ENCODE measurements at places on chromosomes 16 and 17. TPM values are rescaled to one million over a fixed set of nuclear protein-coding genes. Genes with fewer than 3 reads are reported as not detected.
A peak's percentile ranks its signal among the peaks of the same experiment; 100 is the strongest.

DNA sequence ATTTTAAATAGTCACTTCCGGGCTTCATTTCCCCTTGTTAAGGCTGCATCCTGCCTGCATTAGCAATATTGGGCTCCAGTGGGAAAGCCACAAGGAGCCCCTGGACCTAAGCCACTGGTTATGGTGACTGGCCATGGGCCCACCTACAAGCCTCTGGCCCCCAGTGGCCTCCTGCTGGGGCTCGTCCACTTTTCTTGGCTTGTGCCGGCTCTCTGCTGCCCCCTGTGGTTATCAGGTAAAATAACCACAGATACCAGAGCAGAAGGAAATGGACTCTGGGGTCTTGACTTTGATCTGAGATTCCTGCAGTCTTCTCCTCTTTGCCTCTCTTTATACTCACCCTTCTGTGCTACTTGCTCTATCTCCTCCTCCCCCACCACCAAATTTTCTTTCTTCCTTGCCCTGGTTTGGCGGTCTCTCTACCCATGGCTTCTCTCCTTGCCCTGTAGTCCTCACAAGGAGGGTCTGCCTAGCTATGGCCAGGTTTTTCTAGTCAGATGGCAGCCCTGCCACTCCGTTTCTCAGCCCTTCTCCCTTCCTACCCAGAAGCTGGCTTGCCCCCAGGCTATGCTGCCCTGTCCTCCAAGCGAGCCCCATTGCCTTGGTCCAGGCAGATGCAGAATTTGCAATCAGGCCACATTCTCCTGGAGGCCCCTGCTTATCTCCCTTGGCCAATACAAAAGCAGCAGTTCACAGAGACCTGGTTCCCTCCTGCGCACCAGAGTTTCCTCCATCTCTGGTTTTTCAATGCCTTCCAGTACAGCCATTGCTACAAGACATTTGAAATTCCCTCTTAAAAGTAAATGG, 82.9 kb upstream of the RCVRN start:
- peak; percentile 12 for DNase-seq

- DNase-seq = no peak
These were observed 39.5 kb downstream of the DNAH9 start for GRCh38 chr17:11637796-11638195.

GRCh38 chr16:1713933-1714332, 7.9 kb downstream of the MAPK8IP3 start:
- DNase-seq = no peak

GRCh38 chr16:65767125-65767524, 599.4 kb upstream of the CDH5 start:
- no peak for DNase-seq

- no peak for DNase-seq
These were observed 123.9 kb downstream of the C16orf78 start for GRCh38 chr16:49497466-49497865.

DNA sequence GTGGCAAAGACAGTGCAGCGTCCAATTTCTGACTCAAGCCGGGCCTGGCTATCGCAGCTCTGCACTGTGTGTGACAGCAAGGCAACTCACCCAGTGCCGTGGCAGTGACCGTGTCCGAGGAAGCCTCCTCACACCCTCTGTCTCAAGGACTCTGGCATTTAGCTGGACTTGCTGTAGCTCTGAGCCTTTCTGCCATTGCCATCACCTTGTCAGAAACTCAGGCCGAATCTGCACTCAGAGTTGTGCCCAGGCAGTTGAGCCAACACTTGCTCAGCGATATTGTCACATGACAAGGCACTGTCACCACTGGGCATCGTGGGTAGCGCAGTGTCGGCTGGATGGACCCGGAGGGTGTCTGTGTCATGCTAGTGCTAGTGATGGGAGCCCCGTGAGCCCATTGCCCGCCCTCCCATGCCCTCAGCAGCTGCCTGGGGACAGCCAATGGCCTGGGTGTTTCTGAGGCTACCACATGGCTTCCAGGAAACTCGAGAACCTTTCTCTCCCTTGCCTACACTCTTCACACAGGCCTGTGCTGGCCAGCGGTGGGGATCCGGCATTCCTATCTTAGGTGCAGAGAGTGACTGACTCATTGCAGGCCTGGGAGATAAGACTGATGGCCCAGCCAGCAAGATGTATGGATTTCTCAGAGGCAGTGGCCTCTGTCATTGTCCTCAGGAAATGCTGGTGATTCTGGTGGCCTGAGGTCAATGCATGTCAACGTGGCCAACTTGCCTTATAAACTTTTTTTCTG, 22.1 kb upstream of the STH start:
- peak; percentile 23 for DNase-seq

GRCh38 chr16:88358023-88358420, 24.7 kb upstream of the ZNF469 start:
- no peak for DNase-seq

- DNase-seq = peak; percentile 94
These were observed at the start of gene TBX2 for GRCh38 chr17:61399131-61400065. Gene TBX2 (plus strand): TSS chr17:61399843. CDS start chr17:61400177, 334 bp downstream.

GRCh38 chr17:7322520-7323194, 6.5 kb downstream of the NEURL4 start:
- DNase-seq = no peak

GRCh38 chr16:47132308-47132707, 11.4 kb downstream of the NETO2 start:
- DNase-seq = peak; percentile 11

DNA sequence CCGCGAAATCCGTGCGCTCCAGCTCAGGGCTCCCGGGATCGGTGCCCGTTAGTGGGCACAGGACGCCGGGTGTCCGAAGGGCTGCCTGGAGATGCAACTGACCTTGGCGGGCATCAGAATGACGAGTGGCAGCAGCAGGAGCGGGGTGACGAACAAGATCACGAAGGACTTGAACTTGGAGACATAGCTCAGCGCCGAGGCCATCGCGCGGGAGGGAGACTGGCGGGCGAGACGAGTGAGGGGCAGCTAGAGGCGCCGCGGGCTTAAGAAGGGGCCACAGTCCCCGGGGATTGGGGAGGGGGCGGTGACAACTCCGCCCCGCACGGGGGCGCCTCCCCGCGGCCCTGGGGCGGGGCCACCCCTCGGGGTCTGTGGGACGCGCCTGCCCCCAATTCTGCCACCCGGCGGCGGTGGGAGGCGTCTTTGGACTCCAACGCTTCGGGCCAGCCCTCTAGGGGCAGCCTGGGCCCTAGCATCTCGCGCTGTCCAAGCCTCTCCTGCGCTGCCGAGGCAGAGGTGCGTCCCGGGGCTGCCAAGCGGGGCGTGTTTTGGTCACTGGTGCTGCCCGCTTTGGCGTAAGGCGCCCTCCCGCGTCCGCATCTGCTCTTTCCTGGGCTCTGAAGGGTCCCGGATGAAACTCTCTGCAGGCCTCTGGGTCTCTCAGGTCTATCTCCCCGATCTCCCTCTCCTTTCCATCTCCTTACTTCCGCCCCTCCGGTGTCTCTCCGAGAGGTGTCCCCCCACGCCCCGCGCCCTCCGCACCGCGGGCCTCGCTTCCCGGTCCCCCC, at the start of gene SLC13A5:
Gene SLC13A5 (minus strand): TSS at position 240 of the 788 bp plus-strand sequence. CDS start 36 bp downstream, at position 204.
- DNase-seq = peak; percentile 6

GRCh38 chr16:3510416-3510815, 9.6 kb downstream of the CLUAP1 start:
- no peak for DNase-seq

DNA sequence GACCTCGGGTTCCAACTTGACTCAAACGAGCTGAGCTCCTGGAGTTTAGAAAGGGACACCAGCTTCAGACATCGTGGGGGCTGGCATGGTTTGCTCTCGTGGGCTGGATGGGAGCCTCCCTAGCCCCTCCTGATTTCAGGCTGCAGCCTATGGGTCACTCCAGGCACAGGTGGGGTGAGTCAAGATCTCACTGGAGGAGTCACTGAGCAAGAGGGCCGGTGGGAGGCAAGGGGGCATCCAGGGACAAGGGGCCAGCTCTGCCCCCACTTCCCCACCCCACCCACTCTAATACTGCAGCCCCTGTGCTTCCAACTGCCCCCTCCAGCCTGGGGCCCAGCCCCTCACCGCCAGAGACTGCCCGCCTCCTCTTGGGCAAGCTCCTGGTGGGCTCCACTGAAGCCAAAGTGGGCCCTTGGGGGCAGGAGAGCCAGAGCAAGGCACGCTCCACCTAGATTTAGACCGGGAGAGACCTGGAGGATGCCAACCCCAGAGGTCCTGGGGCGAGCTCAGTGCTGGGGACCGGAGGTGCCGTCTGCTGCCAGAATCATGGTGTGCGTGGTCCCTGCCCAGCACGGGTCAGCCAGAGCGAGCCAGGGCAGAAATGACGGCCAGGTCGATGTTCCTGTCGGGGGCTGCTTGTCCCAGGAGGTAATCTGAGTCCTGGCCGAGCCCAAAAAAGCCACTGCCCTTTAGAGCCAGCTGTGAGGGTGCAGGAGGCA, 6.4 kb downstream of the SLC16A3 start:
- DNase-seq = no peak

DNA sequence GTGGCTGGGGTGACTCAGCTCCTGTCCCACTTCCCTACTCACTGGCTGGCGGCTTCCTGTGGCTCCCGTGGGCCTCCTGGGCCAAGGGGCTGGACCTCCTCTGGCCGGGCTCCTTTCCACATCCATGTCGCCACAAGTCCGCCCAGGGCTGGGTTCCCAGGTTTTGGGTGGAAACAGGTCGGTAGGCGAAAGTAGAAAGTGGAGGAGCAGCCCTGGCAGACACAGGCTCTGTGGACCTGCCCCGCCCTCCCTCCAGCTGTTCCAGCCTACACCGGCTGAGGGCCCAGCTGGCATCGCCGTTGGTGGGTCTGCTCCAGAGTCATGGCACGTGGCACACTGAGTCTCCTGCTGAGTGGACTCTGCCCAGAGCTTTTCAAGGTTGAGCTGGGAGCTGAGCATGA, 28.7 kb downstream of the GSE1 start:
- DNase-seq = peak; percentile 37

- DNase-seq = no peak
These were observed 47.2 kb upstream of the GSE1 start for GRCh38 chr16:85565801-85566526.

DNA sequence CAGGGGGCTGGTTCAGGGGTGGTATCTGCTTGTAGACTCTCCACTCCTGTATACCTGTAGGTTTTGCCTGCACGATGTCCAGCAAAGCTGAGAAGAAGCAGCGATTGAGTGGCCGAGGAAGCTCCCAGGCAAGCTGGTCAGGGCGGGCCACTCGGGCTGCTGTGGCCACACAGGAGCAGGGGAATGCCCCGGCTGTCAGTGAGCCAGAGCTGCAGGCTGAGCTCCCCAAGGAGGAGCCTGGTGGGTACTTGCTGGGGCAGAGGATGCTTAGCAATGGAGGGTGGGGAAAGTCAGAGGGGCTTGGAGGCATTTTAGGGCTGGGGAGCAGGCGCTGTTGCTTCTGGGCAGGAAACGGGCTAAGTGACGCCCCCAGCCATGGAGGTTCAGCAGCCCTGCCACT, 2.1 kb downstream of the DNAH2 start:
- DNase-seq = no peak

GRCh38 chr16:56324406-56324805, 100.9 kb downstream of the AMFR start:
- DNase-seq = no peak

- no peak for DNase-seq
These were observed 23.3 kb upstream of the CPNE2 start for GRCh38 chr16:57069053-57069452.

- no peak for DNase-seq
These were observed 16.3 kb downstream of the DNAI2 start for GRCh38 chr17:74290340-74290739.

DNA sequence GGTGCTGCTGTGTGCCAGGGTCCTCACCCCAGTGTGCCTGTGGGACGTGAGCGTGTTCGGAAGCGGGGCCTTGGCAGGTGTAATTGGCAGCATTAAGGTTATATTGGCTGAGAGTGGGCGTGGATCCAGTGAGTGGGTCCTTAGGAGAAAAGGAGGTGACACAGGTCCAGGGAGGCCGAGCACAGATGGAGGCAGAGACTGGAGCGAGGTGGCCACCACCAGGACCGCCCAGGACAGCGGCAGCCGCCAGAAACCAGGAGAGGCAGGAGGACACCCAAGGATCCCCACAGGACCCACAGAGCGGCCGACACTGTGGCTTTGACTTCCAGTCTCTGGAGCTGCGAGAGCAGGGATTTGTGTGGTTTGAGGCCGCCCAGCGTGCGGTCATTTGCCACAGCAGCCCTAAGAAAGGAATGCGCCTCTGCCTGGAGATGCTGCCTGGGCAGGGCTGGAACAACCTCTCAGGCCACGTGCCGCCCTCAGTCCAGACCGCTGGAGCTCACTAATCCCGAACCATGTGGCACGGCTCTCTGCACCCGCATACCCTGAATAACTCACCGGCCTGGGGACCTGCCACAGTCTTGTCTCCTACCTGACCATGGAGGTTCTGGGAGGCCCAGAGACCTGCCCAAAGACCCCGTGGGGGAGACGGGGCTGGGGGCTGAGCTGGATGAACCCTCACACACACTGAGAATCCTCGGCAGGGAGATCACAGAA, 45.4 kb downstream of the SOX8 start:
- no peak for DNase-seq

- peak; percentile 19 for DNase-seq
These were observed 26.2 kb downstream of the TEKT5 start for GRCh38 chr16:10668322-10669045.

DNA sequence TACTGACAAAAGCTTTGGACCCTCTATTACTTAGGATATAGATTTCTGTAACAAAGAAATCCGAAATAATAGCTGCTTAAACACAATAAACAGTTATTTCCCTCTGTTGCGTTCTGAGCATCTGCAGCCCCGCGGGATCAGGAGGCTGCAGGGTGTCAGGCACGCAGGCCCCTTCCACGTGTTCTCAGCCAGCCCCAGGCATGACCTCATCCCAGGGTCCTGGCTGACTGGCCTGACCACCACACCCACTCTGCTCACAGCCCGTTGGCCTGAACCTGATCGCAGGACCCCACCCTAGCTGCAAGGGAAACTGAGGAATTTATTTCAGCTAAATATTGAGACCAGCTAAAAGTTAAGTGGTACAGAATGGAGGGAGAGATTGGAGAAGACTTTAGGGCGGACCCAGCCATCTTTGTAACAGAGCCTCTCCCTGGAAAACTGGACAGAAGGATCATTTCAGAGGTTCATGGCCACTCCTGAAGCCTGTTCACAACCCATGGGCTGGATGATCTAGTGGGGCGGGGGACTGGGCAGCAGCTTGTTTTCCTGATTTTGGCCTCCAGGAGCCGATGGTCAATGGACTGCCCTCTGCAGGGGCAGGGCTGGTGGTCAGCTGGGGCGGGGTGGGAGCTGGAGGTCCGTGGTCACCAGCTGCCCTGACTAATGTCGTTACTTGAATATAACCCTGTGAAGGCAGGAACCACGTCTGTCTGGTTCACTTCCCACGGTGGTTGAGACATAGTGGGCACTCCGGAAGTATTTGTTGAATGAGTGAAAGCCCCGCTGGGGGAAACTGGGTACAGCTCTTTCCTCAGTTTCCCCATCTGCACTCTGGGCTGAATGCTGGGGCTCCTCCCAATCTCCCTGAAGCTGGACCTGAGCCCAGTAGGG, 10.9 kb downstream of the CETP start:
- DNase-seq = no peak

The TSEN54 gene
- total RNA-seq = 8.0 TPM

The AANAT gene
- not detected for total RNA-seq

The EVI2B gene
- 0.54 TPM for total RNA-seq

The EFCAB5 gene
- 1.3 TPM for total RNA-seq

The ATP6V0A1 gene
- 40.0 TPM for total RNA-seq
